ENCODE measurements at places on chromosomes 13 and 19.
A peak's percentile ranks its signal among the peaks of the same experiment; 100 is the strongest.

DNA sequence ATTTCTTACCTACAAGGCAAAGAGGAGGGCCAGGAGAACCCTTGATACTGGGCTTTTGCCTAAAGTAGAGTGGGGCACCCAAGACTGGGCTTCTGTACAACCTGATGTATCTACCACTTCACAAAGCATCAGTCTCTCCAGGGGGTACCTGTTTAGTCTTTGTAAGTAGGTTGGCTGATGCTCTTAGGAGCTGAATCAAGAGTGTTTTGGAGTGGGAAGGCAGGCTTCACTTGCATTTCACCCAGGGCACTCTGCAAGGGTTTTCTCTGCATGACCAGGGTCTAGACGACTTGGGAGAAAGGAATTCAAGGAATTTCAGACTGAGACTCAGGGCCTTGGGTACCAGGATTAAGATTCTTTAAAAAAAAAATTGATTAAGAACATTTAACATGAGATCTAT is 361.5 kb downstream of the RFC3 start:
- no peak for DNase-seq

- DNase-seq: no peak
Measured at GRCh38 chr19:53772943-53773342, 51.2 kb downstream of the NLRP12 start.

DNA sequence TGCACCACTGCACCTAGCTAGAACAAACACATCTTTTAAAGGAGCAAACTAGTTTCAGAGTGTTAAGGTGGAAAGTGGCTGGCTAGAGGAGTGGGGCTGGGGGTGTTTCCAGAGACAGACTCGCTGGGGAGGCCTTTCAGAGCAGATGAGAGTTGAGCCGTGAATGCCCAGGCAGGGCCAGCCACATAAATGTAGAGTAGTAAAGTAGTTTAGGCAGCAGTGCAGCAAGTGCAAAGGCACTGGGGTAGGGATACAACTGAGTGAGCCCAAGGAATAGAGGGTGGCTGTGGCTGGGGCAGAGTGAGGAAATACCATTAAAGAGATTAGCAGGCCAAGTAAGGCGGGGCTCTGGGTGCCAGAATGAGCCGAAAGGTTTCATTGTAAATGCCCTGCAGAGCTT is 72.0 kb downstream of the ALOX5AP start:
- no peak for DNase-seq

DNA sequence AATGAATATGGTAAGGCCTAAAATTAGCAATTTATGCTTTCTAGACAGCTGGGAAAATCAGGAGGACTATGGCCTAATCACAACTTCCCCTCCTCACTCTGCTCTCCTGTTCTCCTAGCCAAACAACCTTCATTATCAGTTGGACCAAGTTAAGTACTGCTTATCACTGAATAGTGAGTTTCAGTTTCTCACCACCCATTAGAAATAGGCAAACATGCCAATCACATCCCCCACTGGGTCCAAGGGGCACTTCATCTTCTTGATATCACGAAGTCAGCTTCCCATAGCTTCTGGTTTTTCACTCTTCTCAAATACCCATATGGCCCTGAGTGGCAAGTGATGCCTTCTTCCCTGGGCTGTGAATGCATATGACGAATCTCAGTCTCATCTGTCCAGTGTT is 689.6 kb downstream of the SLITRK5 start:
- no peak for DNase-seq

DNA sequence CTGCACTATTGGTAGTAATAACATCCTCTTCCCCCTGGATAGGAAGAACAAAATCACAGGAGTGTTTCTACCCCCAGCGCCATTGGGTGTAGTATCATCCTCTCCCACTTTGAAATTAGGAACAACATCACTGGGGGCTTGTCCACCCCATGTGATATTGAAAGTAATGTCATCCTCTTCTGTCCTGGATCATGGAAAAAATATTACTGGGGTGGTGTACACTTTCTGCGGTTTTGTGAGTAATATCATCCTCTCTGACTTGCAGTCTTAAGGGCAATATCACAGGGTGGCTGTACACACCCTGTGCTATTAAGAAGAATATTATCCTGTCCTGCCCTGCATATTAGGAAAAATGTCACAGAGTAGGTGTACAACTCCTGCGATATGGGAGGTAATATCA is 4.9 kb upstream of the RGCC start:
- no peak for DNase-seq

DNA sequence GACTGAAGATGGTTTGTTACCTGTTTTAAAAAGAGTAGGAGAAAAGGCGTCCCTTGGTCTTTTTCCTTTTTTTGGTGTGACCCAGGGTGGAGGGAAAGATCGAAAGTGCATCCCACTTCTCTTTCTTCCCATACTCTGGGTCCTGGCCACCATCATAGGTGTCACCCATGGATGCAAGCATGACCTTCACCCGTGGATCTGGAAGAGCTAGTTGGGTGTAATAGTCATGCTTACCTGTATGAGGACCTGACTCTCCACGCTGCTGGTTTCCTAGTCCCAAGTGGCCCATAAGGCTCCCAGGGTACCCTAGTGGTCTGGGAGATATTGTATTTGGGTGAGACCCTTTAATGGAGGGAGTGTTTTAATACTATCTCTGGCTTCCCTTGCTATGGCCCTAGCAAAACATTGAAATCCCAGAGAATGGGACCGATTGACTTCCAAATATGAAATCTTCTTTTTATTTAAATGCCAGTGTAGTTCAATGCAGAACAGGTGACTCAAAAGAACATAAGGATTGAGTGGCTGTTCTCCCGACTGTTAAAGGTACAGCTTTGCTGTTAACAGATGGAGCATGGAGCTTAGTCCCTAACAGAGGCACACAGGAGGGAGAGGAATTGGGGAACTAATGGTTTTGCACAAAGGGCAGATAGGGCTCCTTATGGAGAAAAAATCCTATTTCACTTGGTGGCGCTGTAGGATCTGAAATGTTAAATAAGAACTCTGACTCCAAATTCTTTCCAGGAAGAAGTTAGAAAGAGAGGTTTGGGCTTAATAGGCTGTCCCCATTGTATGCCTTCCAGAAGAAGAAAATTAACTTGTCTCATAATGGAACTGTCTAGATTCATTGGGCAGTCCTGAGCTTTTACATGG is 7.0 kb upstream of the ZNF550 start:
- no peak for DNase-seq

DNA sequence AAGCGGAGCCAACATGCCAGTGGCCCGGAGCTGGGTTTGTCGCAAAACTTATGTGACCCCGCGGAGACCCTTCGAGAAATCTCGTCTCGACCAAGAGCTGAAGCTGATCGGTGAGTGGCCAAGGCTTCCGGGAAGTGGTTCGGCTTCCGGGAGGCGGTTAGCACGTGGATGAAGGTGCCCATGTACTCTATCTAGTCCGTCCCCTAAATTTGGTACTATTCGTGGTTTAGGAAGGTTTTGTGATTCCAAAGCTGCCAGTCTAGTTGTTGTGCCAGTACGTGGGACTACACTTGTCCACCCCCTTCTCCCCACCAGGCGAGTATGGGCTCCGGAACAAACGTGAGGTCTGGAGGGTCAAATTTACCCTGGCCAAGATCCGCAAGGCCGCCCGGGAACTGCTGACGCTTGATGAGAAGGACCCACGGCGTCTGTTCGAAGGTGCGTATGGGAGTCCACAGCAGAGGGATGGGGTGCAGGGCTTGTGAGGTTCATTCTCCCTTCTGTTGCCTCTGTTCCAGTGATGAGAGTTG is 579 bp downstream of the RPS9 start:
- no peak for DNase-seq

GRCh38 chr19:19460761-19461265 is 54.5 kb downstream of the TSSK6 start:
- peak; percentile 62 for DNase-seq

- DNase-seq: no peak
Measured at GRCh38 chr19:4967738-4968461, 1.0 kb upstream of the KDM4B start.

GRCh38 chr13:95462801-95463200 is 89.7 kb upstream of the CLDN10 start:
- no peak for DNase-seq

- DNase-seq: no peak
Measured at GRCh38 chr19:351976-352625, 7.5 kb upstream of the MIER2 start.

GRCh38 chr13:106591299-106591698 is 23.4 kb upstream of the ARGLU1 start:
- DNase-seq: no peak

DNA sequence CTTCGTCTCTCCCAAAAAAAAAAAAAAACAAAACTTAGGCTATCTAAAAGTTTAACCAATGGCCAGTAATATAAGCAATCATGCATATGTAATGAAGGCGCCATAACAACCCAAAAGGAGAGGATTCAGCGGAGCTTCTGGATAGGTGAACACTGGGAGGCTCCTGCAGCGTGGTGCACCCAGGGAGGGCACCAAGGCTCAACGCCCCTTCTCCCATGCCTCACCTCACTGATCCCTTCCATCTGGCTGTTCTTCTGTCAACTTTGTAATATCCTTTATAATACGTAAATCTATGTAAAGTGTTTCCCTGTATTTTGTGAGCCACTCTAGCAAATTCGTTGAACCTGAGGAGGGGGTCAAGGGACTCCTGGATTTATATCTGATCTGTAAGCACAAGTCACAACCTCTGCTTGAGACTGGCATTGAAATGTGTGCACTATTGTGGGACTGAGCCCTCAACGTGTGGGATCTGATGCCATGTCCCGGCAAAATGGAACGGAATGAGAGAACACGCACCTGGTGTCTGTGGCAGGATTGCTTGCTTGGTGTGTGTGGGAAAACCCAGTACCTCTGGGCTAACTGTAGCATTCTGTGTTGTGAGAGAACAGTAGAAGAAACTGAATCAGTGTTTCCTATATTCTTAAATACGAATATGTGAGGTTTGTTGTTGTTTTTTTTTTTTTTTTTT is 521 bp upstream of the ZNF665 start:
- no peak for DNase-seq

GRCh38 chr19:33458171-33458633 is 63.4 kb downstream of the PEPD start:
- DNase-seq: no peak

- no peak for DNase-seq
Measured at GRCh38 chr13:42345367-42345766, 73.4 kb downstream of the AKAP11 start.

GRCh38 chr13:33188093-33188882 is 97.3 kb downstream of the STARD13 start:
- DNase-seq: no peak

GRCh38 chr19:47414469-47414868 is 4.9 kb downstream of the MEIS3 start:
- DNase-seq: no peak

Data from CD4-positive, alpha-beta T cell treated with Interleukin-15 for 1 hour (primary cell).